ENCODE measurements at places on chromosomes 7 and 10.

- DNase-seq: no peak
Measured at GRCh38 chr7:37826825-37827224, 21.6 kb upstream of the NME8 start.

DNA sequence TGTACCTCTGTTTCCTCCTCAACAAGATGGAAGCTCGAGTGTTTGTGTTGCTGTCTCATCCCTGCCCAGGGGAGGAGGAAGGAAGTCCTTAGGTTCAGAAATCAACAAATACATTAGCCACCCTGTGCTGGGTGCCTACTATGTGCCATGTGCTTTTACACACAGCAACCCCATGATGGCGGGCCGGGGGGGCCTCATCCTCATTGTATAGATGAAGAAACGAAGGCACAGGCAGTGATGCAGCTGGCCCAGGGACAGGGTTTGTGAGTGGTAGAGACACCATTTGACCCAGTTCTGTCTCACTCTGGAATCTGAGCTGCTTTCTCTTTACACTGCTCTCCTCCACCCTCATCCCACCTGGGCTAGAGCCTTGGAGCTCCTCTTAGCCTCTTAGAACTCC lies 1.9 kb upstream of the CALHM2 start:
- no peak for DNase-seq

DNA sequence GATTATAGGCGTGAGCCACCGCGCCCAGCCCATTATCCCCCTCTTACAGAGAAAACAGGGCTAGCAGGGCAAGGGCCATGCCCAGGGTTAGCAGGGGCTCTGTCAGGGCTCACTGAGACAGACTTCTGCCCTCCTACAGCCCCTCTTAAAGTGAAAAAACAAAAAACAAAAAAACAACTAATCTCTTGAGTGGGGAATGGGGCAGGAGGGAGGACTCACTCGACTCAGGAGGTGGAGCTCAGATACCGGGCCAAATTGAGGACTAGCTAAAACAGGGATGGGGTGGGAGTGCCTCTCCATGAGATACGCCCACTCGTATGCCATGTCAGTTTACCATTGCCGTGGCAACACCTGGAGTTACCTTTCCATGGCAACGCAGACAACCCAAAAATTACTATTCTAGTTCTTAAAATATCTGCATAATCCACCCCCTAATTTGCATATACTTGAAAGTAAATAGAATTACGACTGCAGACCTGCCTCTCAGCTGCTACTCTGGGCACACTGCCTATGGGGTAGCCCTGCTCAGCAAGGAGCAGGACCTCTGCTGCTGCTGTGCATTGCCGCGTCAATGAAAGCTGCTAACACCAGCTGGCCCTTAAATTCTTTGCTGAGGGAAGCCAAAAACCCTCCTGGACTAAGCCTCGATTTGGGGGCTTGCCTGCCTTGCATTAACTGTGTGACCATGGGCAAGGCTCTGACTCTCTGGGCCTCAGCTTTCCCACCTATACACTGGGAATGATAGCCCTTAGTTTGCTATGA lies 13.4 kb downstream of the SSC4D start:
- no peak for DNase-seq

DNA sequence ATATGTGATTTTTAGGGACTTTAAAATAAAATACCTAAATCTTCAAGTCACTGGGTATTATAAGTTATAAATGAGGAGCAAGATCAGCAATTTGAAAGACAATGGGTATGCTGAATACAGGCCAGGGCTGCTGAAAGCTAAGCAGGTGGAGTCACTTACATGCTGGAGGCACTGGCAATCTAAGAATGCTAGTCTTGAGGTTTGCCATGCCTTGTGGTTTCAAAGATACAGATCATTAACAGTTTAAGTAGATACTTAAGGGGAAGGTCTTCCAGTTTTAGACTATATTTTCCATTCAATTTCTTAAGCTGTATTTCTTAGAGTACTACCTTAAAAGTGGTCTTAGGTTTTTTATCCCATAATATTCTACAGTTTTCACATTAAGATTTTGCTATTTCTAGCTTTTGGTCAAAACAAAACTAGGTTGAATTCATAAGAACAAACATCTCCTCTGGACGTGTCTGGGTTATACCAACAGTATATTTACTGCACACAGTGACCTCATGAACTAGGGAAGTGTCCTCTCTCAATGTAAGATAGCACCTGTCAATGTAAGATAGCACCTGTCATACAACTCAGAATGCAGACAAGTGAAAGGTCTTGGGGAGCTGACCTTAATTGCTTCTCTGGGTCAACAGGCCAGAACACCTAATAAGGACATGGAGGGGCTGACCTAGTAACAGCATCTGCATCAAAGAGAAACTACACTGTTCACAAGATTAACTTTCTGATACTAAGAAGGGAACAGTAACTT lies 2.0 kb downstream of the SRI start:
- DNase-seq: no peak

GRCh38 chr10:95792874-95793285 lies 36.9 kb downstream of the ENTPD1 start:
- DNase-seq: no peak

DNA sequence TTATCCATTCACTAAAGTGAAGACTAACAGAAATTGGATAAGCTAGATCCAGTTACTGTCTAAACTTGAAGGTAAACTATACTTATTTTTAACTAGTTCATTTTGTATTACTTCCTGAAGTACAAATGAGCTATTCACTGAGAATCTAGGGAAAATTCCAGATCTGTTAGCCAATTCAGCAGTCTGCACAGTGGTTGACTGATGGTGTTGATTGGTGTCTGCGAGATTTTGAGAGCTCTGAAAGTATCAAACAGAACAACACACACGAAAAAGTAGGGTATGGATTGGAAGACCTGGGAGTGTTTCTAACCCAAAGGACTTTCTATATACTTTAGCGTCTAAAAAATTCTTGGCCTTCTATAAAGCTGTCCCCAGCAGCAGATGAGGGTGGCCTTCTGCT lies 33.6 kb upstream of the AGR2 start:
- no peak for DNase-seq

DNA sequence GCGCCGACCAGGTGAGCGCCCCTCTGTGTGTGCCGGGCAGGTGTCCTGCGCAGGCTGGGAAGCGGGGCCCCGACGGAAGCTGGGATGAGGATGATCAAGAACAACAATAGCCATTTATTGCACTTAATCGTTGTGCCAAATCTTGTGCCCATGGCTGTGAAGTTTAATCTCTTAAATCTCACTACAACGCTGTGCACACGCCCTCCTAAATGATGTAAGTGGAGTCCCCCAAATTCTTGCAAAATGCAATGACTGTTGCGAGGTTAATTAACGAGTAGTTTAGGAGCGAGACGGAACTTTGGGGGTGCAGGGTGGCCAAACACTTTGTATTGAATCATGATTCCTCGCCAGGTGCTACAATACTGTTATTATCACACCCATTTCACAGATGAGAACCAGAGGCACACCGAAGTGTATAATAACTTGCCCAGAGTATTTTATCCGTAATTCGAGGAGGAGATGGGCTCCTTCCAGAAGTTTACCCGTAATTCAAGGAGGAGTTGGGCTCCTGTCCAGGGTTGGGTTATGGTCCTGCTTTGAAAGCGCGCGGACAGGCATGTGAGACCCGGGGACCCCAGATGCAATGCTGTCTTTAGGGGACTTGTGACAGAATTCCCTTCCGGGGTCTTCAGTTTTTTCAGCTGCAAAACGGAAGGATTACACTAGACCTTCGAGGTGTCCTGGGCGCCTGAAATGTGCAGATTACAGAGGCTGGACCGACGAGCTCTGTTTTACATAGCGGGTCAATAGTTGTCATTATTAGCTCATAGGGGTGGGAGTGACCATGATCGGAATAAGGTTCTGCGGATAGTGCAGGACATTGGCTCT lies 1.0 kb downstream of the FFAR4 start:
- DNase-seq: no peak

- DNase-seq: no peak
Measured at GRCh38 chr7:116999311-116999710, 46.0 kb downstream of the ST7 start.

GRCh38 chr10:49756031-49756430 lies 6.1 kb downstream of the OGDHL start:
- no peak for DNase-seq

GRCh38 chr7:97043281-97043680 lies 18.6 kb upstream of the DLX5 start:
- no peak for DNase-seq

DNA sequence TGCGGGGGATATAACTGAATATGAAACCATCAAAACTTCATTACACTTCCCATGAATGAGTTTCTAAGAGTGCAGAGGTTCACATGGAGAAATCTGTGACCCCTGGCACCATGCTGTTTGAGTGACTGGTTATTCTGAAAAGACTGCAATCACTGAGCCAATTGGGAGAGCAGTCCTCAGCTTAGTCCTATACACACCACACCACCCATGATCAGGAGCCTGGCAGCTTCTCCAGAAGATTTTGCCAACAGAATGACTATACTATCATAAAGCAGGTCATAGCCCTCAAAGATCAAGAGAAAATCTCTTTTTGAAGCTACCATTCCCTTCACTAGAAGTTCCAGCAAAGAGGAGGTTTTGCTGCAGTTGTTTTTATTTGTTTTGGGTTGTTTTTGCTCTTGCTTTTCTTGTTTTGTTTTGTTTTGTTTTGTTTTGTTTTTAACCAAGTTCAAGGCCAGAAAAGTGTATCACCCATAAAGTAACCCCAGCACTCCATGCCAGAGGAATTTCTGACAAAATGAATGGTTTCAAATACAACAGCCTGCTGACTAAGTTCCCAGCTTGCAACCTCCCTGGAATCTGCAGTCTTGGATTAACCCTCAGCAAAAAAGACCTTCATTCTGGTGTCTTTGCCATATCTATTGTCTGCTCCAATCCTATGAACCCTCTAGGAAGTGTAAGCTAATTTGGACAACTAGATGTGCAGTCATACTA lies 19.7 kb upstream of the HGF start:
- DNase-seq: no peak

GRCh38 chr10:9615189-9615588 lies 1402.5 kb upstream of the CELF2 start:
- no peak for DNase-seq

DNA sequence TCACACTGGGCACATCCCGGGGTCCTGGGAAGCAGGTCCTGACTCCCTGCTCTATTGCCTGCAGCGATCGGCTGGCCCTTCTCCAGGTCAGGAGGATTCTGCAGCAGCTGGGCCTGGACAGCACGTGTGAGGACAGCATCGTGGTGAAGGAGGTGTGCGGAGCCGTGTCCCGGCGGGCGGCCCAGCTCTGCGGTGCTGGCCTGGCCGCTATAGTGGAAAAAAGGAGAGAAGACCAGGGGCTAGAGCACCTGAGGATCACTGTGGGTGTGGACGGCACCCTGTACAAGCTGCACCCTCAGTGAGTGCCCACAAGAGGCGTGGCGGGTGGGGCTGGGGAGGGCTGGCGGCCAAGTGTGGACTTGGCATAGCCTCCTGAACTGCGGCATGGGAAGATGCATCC lies 12.8 kb upstream of the HK1 start:
- no peak for DNase-seq

DNA sequence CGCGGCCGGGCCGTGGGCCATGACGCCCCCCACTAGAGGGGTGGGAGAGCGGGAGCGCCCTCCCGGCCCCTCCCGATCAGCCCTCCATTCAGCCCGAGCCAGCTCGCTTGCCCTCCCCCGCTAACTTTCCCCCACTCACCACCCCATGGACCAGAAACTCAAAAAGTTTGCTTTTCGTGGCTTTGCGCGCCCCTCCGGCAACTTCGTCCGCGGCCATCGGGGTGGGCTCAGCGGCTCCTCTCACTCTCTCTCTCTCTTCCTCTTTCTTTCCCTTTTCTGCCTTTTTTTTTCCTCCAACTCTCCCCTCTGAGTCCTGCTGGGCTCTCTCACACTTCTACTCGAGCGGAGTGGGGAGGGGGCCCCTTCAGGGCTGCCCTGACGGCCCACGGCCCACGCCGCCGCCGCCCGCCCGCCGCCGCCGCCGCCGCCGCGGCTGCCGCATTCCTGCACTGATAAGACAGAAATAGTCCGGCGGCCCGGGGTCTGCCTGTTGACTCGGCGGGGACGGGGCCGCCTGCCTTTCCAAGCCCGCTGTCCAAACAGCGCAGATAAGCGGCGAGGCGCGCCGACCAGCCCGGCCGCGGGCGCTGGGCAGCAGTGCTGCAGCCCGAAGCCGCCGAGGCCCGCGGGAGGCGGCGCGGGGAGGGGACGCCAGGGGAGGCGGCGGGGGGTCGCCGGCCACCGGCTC lies at the start of gene SMARCD3:
SMARCD3 (minus strand) TSS at position 349 of the 688 bp plus-strand sequence; CDS start at position 217, 132 bp downstream.
- no peak for DNase-seq

DNA sequence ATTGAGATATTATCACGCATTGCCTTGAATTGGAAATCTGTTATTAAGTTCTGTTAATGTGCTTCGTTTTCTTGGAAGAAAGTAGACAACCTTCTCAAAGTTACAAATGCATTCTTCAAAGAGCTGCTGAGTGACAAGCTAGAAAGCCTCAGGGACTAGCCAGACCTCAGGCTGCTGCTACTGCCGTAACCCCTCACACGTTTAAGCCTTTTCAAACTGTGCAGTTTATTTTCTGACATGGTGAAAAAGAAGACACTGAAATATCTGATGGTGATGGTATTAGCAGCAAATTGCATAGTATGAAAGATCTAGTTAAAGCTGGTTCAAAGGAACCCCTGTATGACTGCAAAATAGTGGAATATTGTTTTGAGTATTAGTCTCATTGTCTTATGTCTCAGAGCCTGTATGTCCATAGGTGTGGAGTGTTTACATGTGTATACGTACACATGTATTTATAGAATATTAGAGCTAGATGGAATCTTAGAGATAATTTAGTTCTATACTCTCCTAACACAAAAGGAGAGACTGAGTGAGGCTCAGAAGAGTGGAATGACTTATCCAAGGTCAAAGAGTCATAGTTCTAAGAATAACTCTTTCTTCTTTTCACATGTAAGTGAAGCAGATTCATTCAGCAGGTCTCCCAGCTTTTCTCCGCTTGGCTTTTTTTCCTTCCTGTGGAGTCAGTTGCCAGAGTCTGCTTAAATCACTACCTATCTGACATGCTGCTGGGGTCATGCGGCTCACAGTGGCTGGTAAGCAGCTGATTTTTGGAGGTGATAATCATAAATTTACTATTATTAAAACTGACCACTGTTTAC lies 431.9 kb downstream of the PLXDC2 start:
- no peak for DNase-seq

DNA sequence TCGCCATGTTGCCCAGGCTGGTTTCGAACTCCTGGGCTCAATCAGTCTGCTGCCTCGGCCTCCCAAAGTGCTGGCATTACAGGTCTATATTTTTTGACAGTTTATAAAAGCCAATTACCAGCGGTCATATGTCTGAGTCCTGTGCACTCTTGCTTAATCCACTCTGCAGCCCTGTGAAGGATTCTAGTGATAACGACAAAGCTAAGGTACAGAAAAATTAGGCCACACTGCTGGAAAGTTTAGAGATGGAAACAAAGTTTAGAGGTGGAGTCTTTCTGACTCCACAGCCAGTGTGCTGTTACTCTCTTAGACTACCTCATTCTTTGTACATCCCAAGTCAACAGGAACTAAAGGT lies 707 bp downstream of the PTER start:
- no peak for DNase-seq
